ENCODE measurements at places on chromosomes 5 and 9.

GRCh38 chr5:167892352-167893115, 398.9 kb upstream of the WWC1 start:
- no peak for DNase-seq

DNA sequence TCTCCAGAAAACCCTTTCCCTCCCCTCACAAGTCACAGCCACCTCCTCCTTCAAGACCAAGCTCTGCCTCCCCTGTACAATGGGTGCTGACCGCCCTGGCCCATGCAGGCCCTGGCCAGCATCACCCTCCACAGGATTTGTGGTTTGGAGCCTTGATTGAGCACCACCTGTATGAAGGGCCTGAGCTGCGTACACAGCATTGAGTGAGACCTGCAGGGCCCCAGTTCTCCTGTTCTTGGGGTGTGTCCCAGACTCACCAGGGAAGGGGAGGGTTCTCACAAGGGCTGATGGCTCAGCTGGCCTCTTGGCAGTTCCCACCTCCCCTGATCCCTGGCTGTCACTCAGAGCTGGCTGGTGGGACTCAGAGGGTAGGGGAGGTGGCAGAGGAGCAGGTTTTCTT, 63.7 kb upstream of the IER5L start:
- DNase-seq, result no peak

DNA sequence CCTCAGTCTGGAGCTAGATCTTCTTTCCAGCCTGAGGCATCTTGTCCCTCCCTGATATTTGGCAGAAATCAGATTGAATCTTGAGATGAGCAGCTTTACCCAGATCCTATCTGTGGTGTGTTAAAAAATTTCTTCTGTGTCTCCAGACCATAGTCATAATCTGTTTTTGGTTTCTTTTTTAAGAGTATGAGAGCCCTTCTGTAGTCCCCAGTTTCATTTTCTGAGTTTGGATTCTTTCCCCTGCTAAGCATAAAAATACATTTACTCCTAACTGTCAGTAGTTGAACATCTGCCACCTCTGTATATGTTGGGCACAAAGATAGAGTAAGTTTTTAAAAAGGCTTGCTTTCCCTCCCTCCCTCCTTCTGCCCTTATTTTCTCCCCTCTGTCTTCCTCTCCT, 137.7 kb downstream of the CNTLN start:
- no peak for DNase-seq

GRCh38 chr9:99116003-99116411, 11.1 kb downstream of the TGFBR1 start:
- DNase-seq, result no peak

GRCh38 chr5:107472620-107473064, 198.1 kb downstream of the EFNA5 start:
- DNase-seq, result no peak

DNA sequence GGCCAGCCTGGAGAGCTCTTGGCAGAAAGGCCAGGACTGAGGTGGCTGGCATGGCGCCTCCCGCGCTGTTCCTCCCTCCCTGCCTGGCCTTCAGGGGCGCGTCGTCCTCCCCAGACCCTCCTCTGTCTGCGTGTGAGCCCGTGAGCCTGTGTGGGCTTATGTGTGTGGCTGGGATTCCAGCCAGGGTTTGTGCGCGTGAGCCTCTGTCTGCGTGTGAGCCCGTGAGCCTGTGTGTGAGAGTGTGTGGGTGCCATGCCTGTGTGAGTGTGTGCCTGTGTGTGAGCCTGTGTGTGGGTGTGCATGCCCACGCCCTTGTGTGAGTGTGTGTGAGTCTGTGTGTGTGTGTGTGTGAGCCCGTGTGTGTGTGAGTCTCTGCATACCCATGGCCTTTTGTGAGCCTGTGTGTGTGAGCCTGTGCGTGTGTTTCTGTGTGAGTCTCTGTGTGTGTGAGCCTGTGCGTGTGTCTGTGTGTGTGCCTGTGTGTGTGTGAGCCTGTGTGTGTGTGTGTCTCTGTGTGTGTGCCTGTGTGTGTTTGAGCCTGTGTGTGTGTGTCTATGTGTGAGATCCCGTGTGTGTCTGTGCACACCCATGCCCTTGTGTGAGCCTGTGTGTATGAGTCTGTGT, 13.0 kb downstream of the RXRA start:
- no peak for DNase-seq

DNA sequence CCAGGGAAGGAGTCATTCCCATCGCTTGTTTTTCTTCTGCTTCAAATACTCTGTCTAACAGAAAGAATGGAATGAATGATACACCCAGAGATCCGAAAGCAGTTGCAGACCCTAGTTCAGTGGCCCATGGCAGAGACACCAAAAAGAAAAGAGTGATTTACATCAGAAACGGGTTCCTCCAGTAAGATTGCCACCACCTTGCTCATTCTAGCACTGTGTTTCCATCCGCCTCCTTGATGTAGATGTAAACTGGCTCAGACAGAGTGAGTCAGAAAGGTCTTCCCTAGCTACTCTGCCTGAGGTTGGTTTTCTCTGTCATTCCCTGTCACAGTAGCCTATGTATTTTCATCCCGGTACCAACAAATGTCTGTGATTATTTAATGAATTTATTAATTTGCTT, 15.9 kb upstream of the CLINT1 start:
- no peak for DNase-seq

- no peak for DNase-seq
Observed at GRCh38 chr5:60366489-60366888, 333.5 kb downstream of the DEPDC1B start.
